ENCODE measurements at places on chromosomes 7 and 10.

DNA sequence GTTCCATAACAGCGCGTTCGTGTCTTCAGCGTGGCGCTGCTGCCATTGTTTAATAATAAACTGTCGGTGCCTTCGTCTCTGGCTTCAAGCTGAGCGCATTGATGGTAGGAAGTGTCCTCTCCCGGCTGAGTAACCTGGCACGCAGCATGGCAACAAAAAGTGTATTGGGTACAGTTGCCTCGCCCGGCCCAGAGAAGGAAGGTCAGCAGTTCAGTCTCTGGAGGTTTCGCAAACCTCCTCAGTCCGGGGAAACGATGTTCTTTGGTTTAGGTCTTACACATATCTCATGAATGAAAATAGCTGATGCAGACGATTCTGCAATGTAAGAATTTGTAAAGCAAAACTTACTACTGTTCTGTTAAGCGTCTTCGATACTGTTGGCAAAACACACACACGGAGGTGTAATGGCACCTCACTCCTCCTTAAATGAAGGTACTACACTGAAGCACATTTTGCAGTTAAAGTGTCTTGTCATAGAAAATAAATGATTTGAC lies 739 bp upstream of the CCDC186 start:
- DNase-seq: no peak

- DNase-seq: no peak
Observed at GRCh38 chr10:50874723-50875122, 10.7 kb downstream of the A1CF start.

DNA sequence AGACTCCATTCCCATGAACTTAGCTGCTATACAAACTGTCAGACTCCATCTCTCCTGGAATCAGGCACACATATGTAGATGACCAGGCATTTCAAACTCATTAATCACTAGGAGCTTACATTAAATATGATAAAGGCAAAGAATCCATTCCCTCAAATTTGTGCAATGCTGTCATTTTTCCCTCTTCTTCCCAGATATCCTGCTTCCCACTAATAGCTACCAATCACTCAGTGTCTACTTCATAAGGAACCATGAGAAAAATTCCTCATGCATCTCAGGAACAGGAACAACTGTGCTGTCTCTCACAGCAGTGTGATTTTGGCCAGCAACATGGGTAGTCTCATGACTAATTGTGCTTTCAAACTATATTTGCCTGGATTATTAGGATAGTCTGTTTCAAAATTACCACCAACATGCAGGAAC lies 133.9 kb downstream of the DKK1 start:
- DNase-seq: no peak

DNA sequence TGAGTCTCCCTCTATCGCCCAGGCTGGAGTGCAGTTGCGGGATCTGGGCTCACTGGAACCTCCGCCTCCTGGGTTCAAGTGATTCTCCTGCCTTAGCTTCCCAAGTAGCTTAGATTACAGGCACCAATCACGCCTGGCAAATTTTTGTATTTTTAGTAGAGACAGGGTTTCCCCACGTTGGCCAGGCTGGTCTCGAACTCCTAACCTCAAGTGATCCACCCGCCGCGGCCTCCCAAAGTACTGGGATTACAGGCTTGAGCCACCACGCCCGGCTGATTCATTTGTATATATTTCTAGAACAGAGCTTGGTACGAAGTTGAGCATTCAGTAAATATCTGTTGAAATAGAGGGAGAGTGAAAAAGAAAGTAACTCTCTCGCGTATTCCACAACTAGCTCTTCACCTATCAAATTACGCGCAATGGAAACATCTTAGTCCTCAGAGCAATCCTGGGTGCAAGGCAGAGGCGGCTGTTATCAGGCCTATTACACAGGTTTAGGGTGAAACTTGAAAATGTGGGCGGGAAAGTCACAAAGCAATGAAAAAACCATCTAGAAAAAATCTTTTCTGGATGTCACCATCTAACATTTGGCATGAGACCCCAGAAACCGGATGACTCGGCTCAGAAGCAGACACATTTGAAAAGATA lies 707 bp upstream of the GHITM start:
- DNase-seq: no peak

GRCh38 chr10:75772153-75772887 lies 340.9 kb downstream of the LRMDA start:
- DNase-seq: no peak

- no peak for DNase-seq
Observed at GRCh38 chr7:81478664-81479063, 291.2 kb downstream of the HGF start.

DNA sequence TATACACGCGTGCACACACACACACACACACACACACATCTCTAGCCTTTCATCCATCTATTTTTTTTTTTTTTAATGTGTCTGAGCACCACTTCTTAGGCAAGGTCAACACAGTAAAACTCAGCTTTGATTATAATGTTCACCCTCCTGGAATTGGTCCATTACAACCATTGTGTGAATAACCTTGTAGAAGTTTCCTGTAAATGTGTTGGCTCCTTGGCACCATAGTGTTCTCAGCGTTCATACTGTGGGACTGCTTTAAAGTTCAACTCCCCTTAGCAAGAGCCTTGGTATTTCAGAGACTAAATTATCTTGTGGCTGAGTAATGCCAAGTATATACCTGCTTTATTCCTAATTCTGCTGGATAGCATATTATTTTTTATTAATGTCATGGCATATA lies 106.3 kb upstream of the PRPS1L1 start:
- no peak for DNase-seq

DNA sequence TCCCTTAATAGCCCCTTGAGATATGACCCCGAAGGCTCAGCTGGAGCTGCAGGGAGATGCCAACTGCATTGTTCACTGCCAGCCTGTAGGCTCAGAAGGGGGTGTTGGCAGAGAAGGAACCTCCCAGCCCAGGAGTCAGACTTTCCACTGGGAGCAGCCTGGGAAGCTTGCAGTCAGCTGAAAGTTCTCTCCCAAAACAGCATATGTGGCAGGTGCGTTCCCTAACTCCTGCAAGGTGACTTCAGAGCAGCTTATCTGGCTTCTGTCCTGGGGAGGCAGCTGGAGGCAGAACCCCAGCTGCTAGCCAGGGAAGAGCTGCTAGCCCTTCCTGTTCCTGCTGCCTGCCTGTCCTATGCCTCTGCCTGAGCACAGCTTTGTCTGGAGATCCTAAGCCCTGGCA lies 8.1 kb downstream of the SFTPA2 start:
- no peak for DNase-seq

DNA sequence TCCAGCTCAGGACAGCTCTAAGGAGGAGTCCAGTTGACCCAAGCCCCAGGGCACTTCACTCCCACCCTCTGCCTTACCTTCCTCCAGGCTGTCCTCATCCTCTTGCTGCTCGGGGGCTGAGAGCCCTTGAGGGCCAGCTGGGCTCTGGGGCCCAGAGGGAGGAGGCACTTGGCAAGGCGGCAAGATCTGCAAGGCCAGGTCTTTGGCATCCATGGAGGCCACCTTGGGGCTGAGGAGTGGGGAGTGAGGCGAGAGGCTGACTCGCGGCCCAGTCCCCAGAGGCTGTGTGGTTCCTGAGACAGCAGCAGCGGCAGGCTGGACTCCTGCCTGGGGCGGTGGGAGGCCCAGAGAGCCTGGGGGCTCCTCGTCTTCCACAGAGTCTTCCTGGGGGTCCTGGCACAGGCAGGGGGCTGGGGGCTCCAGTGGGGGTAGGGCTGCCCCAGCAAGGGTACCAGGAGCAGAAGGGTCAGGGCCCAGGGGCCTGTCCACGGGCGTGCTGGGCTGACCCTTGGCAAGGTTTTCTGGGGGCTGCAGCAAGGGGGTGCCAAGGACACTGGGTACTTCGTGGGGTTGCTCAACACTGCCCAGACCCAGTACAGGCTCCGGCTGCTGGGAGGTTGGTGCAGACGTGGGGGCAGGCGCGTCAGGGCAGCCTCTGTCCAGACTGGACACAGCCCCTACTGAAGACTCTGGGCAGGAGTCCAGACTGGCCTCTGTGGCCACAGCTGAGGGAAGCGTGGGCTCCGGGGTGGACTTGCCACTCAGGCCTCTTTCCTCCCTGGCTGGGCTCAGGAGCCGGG lies 6.5 kb downstream of the NACAD start:
- DNase-seq: no peak

GRCh38 chr7:44050121-44050914 lies 5.8 kb downstream of the DBNL start:
- no peak for DNase-seq

- no peak for DNase-seq
Observed at GRCh38 chr7:10950494-10950893, 23.2 kb upstream of the PHF14 start.

DNA sequence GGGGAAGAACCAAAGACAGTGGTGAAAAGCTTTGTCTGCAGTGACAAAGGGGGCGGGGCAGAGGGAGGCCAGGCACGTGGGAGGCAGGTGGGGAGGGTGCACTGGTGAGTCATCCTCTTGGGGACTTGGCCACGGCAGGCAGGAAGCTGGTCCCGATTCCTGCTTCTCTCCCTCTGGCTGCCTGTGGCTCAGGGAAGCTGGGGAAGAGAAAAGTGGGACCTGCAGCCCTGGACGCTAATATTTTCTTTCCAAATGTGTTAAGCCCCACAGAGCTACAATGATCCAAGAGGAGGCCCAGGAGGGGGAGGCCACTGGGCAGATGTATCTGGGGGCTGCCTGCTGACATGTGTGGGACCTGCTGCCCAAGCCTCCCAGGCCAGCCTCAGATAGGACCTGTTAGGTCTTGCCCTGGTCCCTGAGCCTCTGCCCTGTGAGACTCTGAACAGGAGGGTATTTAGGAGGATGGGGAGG lies 231.8 kb downstream of the KCNMA1 start:
- no peak for DNase-seq

GRCh38 chr7:94056796-94057207 lies 52.6 kb upstream of the BET1 start:
- no peak for DNase-seq

DNA sequence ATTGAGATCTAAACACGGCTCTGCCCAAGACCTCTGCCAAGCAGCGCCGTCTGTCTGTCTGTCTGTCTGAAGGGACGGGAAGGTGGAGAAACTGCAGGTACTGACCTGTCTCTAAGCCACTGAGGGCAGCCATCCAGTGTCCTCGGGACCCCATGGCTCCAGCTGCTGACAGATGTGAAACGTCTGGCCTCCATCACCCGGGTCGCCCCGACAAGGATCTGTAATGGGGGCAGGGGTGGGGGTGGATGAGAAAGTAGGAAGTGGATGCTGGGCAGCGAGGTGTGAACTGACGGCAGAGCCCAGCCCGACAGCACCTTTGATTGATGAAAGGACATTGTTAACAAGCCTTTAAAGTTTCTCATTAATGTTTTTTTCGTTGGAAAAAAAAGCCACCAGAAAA lies 193.1 kb downstream of the EBF3 start:
- no peak for DNase-seq

GRCh38 chr10:129498680-129499079 lies 31.6 kb downstream of the MGMT start:
- DNase-seq: no peak

GRCh38 chr7:25820432-25821040 lies 331.5 kb upstream of the NFE2L3 start:
- no peak for DNase-seq

DNA sequence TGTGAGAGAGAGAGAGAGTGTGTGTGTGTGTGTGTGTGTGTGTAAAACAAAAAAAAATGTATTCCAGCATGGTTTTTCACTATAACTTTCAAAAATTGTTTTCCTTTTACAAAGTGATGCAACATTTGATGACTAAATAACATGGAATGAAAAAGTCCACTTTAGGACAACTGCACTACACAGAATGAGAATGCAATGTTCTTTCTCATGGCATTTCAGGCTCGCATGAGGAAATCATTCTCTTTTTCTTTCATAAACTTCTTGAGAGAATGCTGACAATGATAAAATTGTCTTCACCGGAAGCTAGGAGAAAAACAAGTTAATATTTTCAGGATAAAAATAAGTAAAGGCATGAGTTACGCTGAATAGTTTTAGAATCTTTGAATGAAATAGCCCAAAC lies 53.7 kb downstream of the SLC16A12 start:
- no peak for DNase-seq

GRCh38 chr7:31082017-31082416 lies 29.9 kb downstream of the ADCYAP1R1 start:
- DNase-seq: no peak

- DNase-seq: no peak
Observed at GRCh38 chr10:55311848-55312635, 511.0 kb upstream of the PCDH15 start.

- DNase-seq: no peak
Observed at GRCh38 chr7:154627646-154628290, 375.2 kb downstream of the PAXIP1 start.

GRCh38 chr7:65798111-65799075 lies 74.5 kb upstream of the VKORC1L1 start:
- DNase-seq: no peak

DNA sequence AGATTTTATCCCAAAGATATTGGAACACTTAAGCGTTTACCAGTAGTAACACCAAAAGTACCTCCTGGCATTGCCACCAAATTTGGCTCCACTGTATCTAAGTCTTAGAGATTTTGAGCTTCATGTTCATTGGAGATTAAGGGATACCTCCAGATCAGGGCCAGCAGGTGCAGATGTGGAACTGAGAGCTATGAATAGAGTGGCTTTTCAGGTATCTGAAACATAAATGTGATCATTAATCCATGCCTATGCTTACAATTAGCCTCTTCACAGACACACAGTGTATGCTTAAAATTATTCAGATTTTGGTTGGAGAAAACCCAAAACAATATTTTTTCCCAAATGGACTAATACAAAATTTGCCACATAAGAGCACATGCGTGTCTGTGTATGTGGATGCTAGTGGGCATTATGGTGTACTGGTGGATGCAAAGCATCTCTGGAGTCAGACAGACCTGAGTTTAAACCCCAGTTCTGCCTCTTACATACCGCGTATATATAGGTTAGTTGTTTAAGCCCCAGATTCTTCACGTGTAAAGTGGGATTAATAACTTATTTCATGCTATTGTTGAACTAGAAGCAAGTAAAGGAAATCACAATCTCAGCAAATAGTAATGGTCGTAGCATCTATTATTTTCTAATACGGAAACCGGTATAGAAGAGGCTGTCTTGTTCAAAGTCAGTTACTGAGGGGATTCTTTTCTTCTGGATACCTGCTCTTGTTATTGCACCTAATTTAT lies 6.8 kb upstream of the LRRC4 start:
- no peak for DNase-seq

DNA sequence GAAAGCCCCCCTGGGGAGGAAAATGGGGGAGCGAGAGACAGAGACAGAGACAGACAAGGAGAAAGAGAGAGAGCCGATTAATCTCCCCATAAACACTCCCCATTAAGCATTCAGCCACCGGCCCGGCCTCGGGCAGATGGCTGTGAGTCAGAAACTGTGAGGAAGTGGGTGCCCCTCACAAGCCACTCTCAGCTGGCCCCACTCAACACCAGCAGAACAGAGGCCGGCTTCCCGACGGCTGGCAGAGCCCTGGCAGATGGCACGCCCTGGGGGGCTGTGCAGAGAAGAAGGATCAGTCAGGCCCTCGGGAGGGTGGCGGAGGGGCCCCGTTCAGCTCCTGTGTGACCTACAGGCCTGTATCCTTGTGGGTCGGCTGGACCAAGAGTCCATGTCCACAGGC lies 41.2 kb downstream of the CAMK2B start:
- DNase-seq: no peak

- no peak for DNase-seq
Observed at GRCh38 chr10:35208536-35208935, 81.9 kb downstream of the CREM start.

GRCh38 chr7:40457776-40458480 lies 323.1 kb downstream of the SUGCT start:
- DNase-seq: no peak

Measured in activated CD8-positive, alpha-beta memory T cell treated with anti-CD3 and anti-CD28 coated beads for 1 hour (primary cell).